T-helper 2 cell treated with Interferon-gamma antibody and Interleukin-4, amounts not matched to agents 100 ng/mL and 5 ng/mL, for 36 hours (primary cell): ENCODE measurements at places on chromosomes 4 and X. TPM values are rescaled to one million over a fixed set of nuclear protein-coding genes. Genes with fewer than 3 reads are reported as not detected.

The LGI2 gene
- total RNA-seq = not detected in 2 replicates

The CLCN4 gene
- 0.05 TPM in 1 of 2 replicates, not detected in the other for total RNA-seq

The BRS3 gene
- not detected in 2 replicates for total RNA-seq

The LINC00632 gene
- 2.8 and 3.1 TPM in 2 replicates for total RNA-seq

The CISD2 gene
- 54.7 and 54.9 TPM in 2 replicates for total RNA-seq

The GLRA3 gene
- not detected in 2 replicates for total RNA-seq

The RENBP gene
- total RNA-seq = 10.6 and 12.3 TPM in 2 replicates
